ENCODE measurements at places on chromosomes 13 and 19.

GRCh38 chr13:35349052-35349451, 127.4 kb downstream of the MAB21L1 start:
- no peak for DNase-seq

- DNase-seq = no peak
Measured at GRCh38 chr19:1238369-1239303, 831 bp upstream of the CBARP start.

GRCh38 chr19:2053601-2054389, 2.8 kb upstream of the MKNK2 start:
- DNase-seq = no peak

GRCh38 chr13:101970341-101970740, 431.5 kb downstream of the FGF14 start:
- no peak for DNase-seq

DNA sequence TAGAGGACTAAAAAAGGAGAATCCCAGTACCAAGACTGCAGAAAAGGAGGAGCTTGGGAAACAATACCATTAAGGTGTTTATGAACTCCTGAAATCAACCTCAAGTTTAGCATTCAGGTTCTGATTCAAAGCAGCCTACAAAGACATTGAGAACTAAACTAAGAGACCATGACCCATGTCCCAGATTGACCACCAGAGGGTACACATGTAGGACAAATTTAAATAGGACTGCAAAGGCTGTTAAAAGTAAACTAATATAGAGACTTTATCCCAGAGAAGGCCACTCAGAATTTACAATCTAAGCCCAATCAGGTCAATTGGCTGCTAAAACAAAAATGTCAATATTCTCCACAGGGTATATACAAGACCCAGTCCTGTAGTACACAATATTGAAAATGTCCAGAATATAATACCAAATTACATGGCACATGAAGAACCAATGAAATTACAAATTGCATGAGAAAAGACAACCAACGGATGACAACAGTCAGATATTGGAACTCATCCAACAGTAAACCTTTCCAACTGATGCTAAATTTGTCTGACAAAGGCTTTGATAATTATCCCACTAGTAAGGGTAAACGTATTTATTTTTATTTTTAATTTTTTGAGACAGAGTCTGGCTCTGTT, 682.4 kb downstream of the UQCRFS1 start:
- no peak for DNase-seq

DNA sequence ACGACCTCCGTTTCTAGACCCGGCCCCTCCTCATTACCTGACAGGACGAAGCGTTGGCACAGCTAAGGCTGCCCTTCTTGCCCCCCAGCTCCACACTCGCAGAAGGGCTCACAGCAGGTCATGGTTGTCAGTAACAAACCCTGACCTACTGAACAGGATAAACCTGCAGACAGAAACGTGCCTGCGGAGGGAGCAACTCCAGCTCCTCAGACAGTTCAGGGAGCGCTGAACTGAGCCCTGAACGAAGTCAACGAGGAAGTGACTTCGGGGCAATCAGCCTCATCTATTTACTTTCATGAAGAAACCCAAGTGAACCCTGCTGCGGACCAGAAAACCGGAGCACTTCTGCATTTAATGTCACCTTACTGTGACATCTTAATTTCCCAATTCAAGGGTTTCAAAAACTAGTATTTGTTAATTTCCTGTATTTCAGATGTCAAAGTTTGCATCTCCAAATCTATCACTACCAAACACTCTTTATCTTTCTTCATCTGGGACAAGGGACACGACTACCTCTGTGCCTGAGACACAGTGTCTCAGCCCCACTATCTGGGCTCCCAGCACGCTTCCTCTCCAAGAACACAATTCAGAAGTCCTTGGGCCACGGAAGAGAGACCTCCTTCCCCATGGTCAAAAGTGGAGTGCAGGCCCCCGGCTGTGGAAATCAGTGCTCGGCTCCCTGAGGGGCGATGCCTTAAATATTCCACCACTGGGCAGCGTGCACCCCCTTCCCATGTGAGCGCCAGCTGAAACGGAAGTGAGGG, 40.2 kb downstream of the CARS2 start:
- no peak for DNase-seq

- DNase-seq = no peak
Measured at GRCh38 chr19:47321630-47322029, 10.3 kb upstream of the C5AR2 start.

- no peak for DNase-seq
Measured at GRCh38 chr13:91986761-91987483, 588.5 kb downstream of the GPC5 start.

DNA sequence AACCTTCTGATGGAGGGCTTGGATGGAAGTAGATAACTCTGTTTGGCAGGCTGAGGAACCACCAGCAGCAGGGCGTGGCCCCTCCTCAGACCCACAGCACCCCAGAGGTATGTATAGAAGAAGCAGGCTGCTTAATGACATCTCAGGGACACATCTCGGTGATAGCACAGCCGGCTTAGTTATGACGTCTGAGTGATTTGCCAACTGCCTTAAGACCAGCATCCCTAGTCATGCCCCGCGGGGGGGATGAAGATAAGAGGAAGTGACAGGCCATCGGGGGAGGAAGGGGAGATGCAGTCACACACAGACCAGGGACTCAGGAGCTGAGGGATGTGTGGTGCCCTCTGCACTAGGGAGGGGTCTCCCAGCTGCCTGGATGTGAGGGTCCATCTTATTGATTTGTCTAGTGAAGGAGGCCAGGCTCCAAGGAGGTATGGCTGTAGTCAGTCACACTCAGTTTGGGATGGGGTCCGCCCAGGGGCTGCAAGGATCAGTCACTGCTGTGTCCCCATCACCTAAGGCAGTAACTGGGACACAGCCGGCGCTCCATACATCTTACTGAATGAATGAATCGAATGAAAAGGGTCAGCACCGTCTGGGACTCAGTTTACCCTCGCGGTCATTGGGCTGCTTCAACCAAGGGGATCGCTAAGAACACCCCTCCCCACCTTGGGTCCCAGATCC, 19.2 kb upstream of the ERCC1 start:
- no peak for DNase-seq

DNA sequence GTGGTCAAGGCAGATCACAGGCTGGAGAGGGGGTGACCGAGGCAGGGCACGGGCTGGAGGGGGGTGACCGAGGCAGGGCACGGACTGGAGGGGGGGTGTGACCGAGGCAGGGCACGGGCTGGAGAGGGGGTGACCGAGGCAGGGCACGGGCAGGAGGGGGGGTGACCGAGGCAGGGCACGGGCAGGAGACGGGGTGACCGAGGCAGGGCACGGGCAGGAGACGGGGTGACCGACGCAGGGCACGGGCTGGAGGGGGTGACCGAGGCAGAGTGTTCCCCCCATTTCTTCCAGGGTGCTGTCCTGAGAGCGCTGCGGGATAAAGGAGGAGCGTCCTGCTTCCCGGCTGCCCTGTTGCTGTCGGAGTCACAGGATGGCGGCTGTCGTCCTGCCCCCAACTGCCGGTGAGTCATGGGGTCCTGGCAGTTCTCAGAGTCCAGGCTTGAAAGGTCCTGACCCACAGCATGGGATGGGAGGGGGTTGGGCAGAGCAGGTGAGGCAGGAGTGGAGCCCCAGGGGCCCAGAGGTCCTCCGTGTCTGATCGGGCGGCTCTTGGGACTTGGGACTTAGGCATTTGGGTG, 5.3 kb downstream of the ZNF557 start:
- DNase-seq = no peak

DNA sequence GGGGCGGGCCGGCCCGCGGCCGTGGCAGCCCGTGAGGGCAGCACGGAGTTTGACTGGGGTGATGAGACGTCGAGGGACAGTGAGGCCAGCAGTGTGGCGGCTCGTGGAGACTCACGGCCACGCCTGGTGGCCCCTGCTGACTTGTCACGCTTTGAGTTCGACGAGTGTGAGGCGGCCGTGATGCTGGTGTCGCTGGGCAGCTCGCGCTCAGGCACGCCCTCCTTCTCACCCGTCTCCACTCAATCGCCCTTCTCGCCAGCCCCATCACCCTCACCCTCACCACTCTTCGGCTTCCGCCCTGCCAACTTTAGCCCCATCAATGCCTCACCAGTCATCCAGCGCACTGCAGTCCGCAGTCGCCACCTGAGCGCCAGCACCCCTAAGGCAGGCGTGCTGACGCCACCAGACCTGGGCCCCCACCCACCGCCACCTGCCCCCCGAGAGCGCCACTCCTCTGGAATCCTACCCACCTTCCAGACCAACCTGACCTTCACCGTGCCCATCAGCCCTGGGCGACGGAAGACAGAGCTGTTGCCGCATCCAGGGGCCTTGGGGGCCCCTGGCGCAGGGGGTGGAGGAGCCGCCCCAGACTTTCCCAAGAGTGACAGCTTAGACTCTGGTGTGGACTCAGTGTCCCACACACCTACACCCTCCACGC, 4.5 kb downstream of the CIC start:
- DNase-seq = no peak

GRCh38 chr13:70613295-70613694, 505.0 kb upstream of the KLHL1 start:
- DNase-seq = no peak

DNA sequence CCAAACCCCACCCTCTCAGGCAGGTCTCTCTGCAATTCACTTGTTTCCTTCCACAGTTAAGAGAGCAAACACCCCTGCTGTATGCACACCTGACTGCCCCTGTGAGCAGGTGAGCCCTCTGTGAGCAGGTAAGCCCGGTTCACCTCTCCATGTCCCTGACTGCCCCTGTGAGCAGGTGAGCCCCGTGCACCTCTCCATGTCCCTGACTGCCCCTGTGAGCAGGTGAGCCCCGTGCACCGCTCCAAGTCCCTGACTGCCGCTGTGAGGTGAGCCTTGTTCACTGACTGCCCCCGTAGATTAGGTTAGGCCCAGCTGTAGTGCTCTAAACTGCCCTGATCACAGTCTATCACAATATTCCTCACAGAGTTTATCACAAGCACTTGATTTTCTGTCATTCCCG, 29.2 kb downstream of the TMTC4 start:
- no peak for DNase-seq

- DNase-seq = no peak
Measured at GRCh38 chr13:109989155-109989554, 202.8 kb upstream of the IRS2 start.

- no peak for DNase-seq
Measured at GRCh38 chr13:99399623-99399974, 92.4 kb upstream of the GPR183 start.

- DNase-seq = no peak
Measured at GRCh38 chr13:106087201-106087600, 448.3 kb downstream of the EFNB2 start.

- no peak for DNase-seq
Measured at GRCh38 chr19:30062907-30063649, 121.0 kb downstream of the URI1 start.

GRCh38 chr13:64256751-64257150, 2841.1 kb upstream of the PCDH20 start:
- no peak for DNase-seq

DNA sequence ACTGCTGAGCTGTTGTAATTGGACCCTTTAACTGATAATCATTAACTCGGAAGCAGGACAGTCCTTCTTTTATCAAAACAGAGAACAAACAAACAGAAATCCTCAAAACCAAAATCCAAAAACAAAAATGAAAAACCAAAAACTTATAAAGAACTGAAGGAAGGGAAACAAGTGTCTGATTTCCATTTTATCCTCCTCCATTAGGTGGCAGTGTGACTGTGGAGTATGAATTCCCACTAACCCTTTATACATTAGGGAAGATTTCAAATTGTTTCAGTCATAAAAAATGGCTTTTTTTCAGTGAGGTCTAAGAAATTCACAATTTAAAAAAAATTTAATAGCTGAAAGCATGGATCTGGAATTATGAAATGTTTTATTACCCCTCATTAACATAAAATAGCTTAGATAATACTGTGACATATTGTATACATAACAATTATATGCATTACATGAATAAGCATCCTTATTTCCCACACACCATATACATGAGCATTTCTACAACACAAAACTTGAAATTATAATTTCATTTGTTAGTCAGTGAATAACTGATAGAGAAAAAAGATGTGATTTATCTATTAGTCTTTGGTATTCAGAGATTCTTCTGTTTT, 1074.3 kb upstream of the PCDH9 start:
- no peak for DNase-seq

- no peak for DNase-seq
Measured at GRCh38 chr13:39095500-39095899, 57.2 kb downstream of the NHLRC3 start.

- no peak for DNase-seq
Measured at GRCh38 chr19:2551864-2552185, 75.9 kb downstream of the GADD45B start.

DNA sequence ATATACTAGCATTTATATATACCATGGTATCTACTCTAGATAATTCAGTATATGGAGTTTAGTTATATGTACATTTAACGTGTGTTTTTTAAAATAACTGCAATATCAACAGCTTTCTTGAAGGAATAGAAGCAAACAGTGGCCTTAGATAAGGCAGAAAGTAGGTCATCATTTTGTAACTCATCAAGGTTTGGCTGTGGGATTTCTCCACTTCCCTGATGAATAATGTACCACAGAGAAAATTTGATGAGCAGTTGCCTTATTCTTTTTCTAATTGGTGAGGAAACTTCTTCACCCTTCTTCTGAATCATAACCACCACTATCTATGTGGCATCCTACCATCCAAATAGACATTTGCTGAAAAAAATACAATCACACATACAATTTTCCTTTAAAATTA, 590.2 kb upstream of the SPRY2 start:
- no peak for DNase-seq

- no peak for DNase-seq
Measured at GRCh38 chr13:109646423-109646822, 140.0 kb downstream of the IRS2 start.

- no peak for DNase-seq
Measured at GRCh38 chr13:79516595-79516994, 35.6 kb downstream of the NDFIP2 start.

GRCh38 chr13:46334035-46334822, 52.8 kb downstream of the RUBCNL start:
- DNase-seq = no peak

GRCh38 chr19:14502334-14503092, 6.6 kb upstream of the GIPC1 start:
- DNase-seq = no peak

DNA sequence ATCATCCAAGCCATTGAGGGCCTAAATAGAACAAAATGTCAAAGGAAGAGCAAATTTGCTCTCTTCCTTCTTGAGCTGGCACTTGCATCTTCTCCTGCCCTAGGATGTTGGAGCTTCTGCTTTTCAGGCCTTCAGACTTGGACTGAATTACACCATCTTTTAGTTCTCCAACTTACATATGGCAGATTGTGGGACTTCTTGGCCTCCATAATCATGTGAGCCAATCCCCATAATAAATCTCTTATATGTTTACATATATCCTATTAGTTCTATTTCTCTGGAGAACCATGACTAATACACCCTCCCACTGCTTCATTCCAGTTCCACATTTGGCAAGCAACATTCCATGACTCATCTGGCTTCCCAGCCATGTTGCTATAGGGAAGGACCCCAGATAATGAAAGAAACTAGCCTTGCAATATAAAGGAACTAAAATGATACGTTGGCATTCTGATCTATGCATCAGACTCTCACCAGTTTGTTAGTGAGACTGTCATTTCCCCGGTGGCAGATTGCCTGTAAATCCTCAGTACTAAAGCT, 11.0 kb upstream of the ACOD1 start:
- no peak for DNase-seq

Data from stimulated activated CD8-positive, alpha-beta memory T cell treated with anti-CD3 and anti-CD28 coated beads, Interleukin-2, amount 100 ng/mL, for 1 hour (primary cell).